Renal cortical epithelial cell (primary cell): ENCODE measurements at places on chromosomes 2 and 18.

- DNase-seq, result no peak
These were observed 64.0 kb upstream of the YWHAQ start for GRCh38 chr2:9694661-9695234.

DNA sequence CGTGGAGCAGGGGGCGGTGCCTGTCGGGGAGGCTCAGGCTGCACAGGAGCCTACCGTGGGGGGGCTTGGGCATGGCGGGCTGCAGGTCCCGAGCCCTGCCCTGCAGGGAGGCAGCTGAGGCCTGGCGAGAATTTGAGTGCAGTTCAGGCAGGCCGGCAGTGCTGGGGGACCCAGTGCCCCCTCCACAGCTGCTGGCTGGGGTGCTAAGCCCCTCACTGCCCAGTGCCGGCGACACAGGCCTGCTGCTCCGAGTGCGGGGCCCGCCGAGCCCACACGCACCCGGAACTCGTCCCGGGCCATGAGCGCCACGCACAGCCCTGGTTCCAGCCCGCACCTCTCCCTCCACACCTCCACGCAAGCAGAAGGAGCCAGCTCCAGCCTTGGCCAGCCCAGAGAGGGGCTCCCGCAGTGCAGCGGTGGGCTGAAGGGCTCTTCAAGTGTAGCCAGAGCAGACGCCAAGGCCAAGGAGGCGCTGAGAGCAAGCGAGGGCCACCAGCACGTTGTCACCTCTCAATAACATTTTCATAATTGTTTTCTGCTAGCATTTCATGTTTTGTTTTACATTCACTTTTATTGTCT is 1378.9 kb upstream of the CELF4 start:
- DNase-seq, result no peak

- DNase-seq, result peak; percentile 46
These were observed at the start of gene NCKAP1 for GRCh38 chr2:183038341-183039300. TSS of gene NCKAP1 (minus strand) at chr2:183038457. CDS start at chr2:183038099, 358 bp downstream.

GRCh38 chr2:162462911-162463310 is 119.0 kb downstream of the GCA start:
- peak; percentile 15 for DNase-seq

- DNase-seq, result no peak
These were observed 124.9 kb downstream of the DSC3 start for GRCh38 chr18:30917651-30918050.
